ENCODE measurements at places on chromosomes 2 and 18.

DNA sequence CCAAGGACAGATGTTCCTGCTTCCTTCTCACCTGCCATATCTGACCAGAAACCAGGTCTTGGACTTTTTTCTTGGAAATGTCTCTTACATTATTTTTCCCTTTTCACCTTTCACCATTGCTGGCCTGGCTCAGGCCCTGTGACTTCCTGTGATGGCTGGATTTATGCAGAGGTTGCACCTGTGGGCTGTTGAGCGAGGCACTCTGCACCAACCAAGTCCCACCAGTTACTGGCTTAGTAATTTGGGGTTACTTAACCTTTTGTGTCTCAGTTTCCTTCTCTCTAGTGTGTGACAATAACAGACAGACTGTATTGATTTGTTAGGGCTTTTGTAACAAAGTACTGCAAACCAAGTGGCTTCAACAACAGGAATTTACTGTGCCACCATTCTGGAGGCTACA is 110.0 kb downstream of the INSIG2 start:
- no peak for DNase-seq

GRCh38 chr18:75223687-75224347 is 13.2 kb downstream of the TSHZ1 start:
- no peak for DNase-seq

DNA sequence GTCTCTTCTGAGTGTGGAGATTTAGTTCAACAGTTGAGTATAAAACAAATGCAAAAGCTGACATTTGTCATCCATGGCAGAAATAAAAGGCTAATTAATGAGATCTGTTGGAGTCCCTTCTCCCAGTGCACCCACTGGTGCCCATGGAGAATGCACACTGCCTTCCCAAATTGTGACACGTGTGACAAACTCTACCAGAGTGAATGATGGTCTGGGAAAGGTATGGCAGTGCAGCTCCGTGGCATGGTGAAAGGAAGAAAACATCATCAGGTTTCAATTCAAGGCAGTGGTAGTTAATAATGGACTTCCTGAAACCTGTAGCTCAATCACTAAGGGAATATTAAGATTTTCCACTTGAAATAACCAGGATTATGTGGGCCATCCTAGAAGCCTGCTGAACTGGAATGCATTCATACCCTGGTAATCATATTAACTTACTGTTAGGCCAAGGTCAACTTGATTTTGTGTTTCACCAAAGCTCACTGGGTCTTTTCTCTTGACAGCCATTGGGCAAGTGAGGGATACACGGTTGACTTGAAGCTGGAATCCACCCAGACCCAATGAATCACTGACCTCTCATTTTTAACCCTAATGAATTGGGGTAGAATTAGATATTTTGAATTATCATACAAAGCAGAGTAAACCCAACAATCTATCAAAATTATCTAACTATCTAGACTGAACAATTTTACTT is 167.6 kb downstream of the AFF3 start:
- DNase-seq, result no peak

GRCh38 chr18:2538236-2538635 is 33.1 kb downstream of the METTL4 start:
- DNase-seq, result no peak

GRCh38 chr2:4782647-4783046 is 909.5 kb upstream of the SOX11 start:
- no peak for DNase-seq

GRCh38 chr2:123303731-123304130 is 721.4 kb upstream of the CNTNAP5 start:
- no peak for DNase-seq
